ENCODE measurements at places on chromosomes 11 and 22.

GRCh38 chr11:107819361-107820014 lies 39.1 kb downstream of the SLC35F2 start:
- DNase-seq = no peak

- no peak for DNase-seq
Measured at GRCh38 chr11:35183326-35183925, 44.5 kb downstream of the CD44 start.

- no peak for DNase-seq
Measured at GRCh38 chr11:120900643-120901042, 123.3 kb upstream of the TBCEL start.

DNA sequence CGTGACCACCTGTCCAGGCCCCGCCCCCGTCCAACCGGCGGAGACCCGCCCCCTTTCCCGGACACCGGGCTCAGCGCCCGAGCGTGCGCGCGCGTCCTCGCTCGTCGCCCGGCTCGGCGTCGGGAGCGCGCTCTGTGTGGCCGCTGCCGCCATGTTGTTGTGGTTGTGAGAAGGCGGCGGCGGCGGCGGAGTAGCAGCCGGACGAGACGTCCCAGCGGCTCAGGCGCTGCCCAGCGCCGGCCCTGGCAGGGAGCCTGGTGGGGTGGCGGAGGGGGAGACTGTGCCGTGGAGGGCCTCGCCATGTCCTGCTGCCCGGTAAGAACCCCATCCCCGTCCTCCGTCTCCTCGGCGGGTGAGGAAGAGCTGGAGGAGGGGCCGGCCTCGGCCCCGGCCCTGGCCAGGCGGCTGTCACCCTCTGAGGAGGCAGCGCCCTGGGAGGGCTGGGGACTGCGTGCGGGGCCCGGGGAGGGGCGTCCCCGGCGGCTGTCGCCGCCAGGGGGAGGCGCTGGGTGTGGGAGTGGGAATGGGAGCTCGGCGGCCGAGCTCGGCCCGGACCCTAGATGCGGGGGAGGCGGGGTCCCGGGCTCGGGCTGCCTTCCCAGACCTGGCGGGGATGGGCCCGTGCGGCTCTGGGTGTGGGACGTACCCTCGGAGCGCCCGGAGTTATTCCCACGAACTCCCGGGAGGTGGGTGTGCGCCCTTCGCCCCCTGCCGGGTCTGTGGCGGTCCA lies at the start of gene MTMR3:
Gene MTMR3 (plus strand): TSS at position 130 of the 730 bp plus-strand sequence. CDS start 87,886 bp downstream, outside the sequence.
- peak; percentile 98 for DNase-seq

DNA sequence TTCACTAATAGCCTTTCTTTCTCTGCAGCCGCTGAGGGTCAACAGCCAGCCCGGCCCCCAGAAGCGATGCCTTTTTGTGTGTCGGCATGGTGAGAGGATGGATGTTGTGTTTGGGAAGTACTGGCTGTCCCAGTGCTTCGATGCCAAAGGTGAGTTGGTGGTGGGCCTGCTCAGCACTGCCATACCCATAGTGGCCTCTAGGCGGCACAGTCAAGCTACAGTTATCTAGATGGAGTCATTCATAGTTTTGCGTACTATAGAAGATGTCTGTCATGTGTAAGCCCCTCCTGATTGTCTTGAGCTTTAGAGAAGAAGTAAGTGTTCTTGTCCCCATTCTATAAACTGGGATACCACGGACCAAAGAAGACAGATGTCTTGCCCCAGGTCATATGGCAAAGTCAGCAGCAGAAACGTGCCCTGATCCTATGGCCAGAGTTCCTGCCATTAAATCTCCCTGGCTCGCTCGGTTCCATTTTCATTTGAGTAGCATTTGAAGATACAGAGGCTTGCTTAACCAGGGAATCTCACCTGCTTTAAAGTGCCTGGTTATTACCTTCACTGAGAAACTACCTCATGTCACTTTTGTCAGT lies 42.1 kb upstream of the CRTAM start:
- peak; percentile 92 for DNase-seq

GRCh38 chr11:112366777-112367176 lies 106.1 kb upstream of the PLET1 start:
- DNase-seq = no peak

GRCh38 chr11:83097429-83098075 lies 25.9 kb upstream of the RAB30 start:
- no peak for DNase-seq

GRCh38 chr22:21582801-21583740 lies 15.6 kb downstream of the UBE2L3 start:
- DNase-seq = no peak

DNA sequence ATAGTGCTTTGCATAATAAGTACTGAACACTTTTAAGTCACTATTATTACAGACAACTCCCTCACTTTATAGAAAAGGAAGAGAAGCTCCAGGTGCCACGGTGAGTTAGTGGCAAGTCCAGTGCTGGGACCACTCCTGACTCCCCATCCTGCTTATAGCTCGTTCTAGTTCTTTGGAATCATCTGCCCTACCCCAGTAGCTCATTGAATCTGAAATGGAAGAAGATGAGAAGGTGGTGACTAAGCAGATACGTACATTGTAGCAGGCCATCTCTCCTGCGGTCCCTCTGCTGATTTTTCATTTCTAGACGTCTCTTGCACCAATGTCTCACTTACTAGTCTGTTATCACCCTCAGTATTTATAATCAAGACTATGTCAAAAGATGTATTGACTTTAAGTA lies 21.6 kb downstream of the MMP20 start:
- DNase-seq = no peak

DNA sequence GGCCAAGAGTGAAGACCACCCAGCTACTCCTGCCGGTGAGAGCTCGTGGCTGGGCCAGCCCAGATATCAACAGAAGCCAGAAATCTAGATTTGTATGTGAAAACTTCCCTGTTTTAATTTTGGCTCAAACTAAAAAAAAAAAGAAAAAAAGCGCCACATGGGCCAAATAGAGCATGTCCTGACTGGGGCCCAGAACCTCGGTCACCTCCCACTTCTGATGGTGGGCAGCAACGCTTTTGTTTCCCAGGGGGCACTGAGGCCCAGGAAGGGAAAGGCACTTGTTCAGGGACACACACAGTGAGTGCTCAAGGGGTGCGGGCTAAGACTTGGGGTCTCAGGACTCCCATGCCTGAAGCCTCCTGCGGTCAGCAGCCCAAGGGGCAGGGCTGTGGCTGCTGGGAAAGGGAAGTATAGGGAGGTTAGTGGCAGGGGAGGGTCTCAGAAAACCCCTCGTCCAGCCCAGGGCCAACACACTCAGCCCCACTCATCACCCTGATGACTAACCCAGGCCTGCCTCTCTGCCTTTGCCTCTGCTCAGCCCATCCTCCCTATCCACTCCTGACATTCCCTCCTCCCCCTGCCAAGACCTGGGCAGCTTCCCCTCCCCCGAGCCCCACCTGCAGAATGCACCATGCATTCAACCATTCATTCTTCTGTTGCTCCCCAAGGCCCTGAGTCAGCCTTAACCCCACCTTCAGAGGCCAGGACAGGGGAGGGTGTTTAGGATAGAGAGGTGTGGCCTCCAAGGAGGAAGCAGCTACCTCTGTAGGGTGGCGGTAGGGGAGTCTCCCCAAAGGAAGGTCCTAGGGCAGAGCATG lies 30.0 kb upstream of the TCF20 start:
- DNase-seq = peak; percentile 68

DNA sequence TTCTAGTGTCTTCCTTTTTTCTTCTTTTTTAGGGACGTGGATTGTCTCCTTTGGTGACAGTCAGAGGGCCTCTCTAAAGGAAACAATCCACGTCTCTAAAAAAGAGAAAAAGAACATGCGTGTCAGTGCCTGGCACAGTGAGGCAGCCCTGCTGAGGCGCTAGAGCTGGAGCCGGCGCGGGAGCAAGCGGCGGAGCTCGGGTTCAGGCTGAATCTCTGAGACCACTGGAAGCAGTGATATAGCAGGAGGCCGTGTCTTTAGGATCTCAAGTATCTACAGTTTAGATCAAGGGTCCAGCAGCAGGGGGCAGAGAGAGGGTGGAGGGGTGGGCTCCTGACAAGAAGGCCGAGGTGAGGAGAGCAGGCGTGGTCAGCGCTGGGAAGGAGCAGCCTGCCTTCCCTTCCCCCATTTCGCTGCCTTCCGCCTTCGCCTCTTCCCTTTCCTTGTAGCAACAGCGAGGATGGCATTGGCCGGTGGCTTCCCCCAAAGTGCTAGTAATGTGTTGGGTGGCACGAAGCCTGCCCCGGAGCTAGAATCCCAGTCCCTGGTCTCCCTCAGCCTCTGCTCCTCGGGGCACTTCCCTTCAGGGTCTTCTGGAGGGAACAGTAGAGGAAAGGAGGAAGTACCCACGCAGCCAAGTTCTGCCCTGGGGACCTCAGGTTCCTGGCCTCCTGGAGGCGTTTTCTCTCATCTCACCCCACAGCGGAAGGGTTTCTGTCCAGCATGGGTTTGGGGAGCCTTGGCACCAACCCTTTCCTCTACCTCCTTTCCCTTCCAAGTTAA lies 28.2 kb upstream of the RAB1B start:
- no peak for DNase-seq

DNA sequence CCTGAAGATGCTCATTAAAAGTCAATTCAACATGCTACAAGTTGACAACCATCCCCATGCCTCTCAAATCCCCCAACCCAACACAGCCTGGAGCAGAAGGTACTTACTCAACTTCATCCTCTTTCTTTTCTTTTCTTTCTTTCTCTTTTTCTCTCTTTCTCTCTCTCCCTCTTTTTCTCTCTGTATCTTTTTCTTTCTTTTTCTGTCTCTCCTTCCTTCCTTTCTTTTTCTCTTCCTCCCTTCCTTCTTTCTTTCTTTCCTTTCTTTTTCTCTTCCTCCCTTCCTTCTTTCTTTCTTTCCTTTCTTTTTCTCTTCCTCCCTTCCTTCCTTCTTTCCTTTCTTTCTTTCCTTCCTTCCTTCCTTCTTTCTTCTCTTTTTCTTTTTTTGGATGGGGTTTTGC lies 135.7 kb upstream of the SEZ6L start:
- DNase-seq = no peak

- no peak for DNase-seq
Measured at GRCh38 chr22:28802595-28803123, 2.3 kb upstream of the XBP1 start.

DNA sequence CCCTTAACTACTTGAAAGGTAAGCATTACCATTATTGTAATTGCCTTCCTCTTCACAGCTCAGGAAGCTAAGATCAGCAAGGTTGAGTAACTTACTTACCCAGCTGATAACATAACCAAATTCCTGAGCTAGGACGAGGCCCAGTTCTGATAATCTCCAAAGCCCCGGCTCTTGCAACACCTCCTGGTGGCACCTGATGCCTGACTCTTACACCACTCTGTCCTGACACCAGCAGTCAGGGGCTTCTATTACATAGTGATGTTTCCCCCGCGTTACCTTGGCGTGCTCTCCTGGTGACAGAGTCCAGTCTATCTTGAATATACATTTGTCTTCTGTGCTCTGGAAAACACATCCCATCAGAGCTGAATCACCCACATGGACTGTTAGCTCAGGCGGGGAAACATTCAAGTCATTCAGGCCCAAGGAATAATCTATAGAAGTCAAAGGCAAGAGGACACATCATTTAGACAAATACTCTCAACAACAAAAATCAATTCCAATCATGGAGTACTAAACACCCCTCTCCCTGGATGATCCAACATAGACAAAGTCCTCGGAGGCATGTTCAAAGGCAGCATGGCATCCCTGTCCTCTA lies 12.6 kb downstream of the JAML start:
- peak; percentile 56 for DNase-seq

DNA sequence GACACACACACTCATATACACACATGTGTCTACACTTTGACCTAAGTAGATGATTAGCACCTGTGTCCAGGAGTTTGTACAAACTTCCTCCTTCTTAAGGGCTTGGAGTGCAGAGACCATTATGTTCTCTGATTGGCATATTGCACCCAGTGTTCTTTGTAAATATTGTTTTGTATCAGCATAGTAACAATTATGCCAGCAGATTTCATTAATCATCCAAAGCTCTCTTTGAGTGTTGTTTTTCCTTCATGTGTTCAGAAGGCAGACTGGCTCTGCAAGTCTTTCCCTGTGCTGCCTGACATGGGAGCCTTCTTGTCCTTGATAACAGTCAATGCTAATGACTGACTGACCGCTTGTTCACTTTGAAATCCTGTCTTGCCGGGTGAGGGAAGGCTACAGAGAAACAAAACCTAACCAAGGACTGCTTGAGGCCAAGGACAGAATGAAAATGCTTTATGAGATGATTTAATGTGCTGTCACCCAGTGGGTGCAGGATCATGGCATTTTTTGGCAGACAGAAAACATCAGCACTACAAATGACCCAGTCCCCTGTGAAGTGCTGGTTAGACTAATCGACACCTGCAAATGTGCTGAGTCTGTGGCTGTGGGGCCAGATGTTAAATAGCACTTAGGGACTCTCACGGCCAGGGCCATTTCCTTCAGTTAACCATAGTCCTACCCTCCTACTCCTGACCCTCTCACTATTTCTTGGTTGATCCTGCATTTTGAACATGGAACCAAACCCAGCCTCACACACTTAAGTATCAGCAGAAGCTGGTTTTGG lies 6.6 kb upstream of the BARX2 start:
- no peak for DNase-seq

- DNase-seq = no peak
Measured at GRCh38 chr11:62423012-62423411, 4.2 kb downstream of the SCGB1A1 start.

DNA sequence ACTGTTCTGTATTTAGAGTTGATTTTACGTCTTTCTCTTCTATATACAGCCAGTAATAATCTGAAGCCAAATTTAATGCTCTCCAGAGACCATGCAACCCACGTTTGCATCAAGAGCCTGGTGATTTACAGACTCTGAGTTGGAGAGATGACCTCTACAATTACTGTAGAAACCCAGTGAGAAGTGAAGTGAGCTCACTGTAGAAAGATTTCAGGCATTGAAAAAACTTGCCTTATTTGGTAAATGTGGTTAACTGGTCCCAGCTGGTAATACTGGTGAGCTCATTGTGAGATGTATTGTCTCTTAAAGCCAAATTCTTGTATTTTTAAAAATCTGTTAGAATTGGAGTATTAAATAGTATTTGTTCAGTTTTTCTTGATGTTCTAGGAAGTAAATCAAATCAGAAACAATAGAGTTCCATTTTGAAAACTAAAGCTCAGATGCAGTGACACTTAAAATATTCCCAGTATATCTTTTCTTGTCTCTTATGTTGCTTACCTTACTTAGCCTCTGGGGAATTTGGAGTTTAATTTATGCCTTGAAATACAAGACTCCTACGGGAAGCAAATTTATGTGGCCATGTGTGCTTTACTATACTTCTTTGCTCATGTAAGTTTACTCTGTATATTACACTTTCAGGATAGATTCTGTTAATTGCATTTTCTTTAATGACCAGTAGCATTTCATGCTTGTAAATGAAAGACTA lies 189.9 kb downstream of the ARHGAP42 start:
- DNase-seq = no peak

- DNase-seq = no peak
Measured at GRCh38 chr11:36507824-36508489, 2.1 kb downstream of the TRAF6 start.

Data from activated CD8-positive, alpha-beta memory T cell treated with anti-CD3 and anti-CD28 coated beads for 24 hours (primary cell).